ENCODE measurements at places on chromosomes 13 and 19.

- DNase-seq, result no peak
Measured at GRCh38 chr13:27593267-27593666, 27.1 kb downstream of the LNX2 start.

DNA sequence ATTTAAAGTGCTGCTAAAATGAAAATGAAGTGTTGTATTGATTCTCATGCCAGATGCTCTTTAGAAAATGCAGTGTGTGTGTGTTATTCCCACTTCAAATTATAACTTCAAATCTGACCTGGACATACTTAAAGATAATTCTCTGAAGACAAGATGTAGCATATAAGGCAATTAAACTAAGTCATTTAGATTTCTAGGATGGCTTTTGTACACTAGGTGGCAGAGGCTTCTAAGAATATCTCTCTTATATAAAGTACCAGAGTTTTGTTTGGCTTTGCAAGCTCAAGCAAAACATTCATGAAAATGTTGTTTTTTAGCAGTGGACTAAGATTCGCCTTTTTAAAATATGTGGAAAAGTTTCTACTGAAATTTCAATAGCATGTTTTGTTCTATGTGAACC lies 407.2 kb downstream of the GPC5 start:
- no peak for DNase-seq

- DNase-seq, result no peak
Measured at GRCh38 chr13:102311901-102312300, 89.9 kb downstream of the FGF14 start.

GRCh38 chr13:51827254-51827653 lies 17.7 kb downstream of the TMEM272 start:
- no peak for DNase-seq
